ENCODE measurements at places on chromosomes 5 and 9. TPM values are rescaled to one million over a fixed set of nuclear protein-coding genes. Genes with fewer than 3 reads are reported as not detected.

The OBP2B gene
- total RNA-seq, result not detected

The CDC20B gene
- 0.13 TPM for total RNA-seq

The PCDHGA7 gene
- total RNA-seq, result 2.0 TPM

The OTP gene
- total RNA-seq, result not detected

The CLK4 gene
- total RNA-seq, result 28.1 TPM

The RANBP17 gene
- 8.0 TPM for total RNA-seq

The OCLN gene
- 13.4 TPM for total RNA-seq

The KLF4 gene
- 0.80 TPM for total RNA-seq

The NR6A1 gene
- total RNA-seq, result 1.2 TPM

The FGFR4 gene
- total RNA-seq, result 4.2 TPM

The TCERG1 gene
- total RNA-seq, result 132 TPM

The GPR21 gene
- 1.8 TPM for total RNA-seq

The P4HA2 gene
- 39.1 TPM for total RNA-seq

The SNCAIP gene
- total RNA-seq, result 23.0 TPM

The GABRA6 gene
- total RNA-seq, result 0.66 TPM

The C5orf58 gene
- not detected for total RNA-seq

The LRRC70 gene
- total RNA-seq, result 45.2 TPM

The AUH gene
- 10.1 TPM for total RNA-seq

The CD14 gene
- total RNA-seq, result 0.40 TPM

The WHRN gene
- total RNA-seq, result 0.22 TPM

The ELL2 gene
- 43.5 TPM for total RNA-seq

The RGS7BP gene
- total RNA-seq, result 16.2 TPM

The EQTN gene
- total RNA-seq, result not detected

The DBN1 gene
- 204 TPM for total RNA-seq

The ENHO gene
- total RNA-seq, result 0.22 TPM

The STK32A gene
- not detected for total RNA-seq

The SURF6 gene
- 11.3 TPM for total RNA-seq

The PGM5 gene
- total RNA-seq, result 0.93 TPM

The NPDC1 gene
- total RNA-seq, result 47.4 TPM

The TLR4 gene
- total RNA-seq, result 139 TPM

The NPR2 gene
- 17.1 TPM for total RNA-seq

The PLAC8L1 gene
- total RNA-seq, result not detected

The SLC36A3 gene
- total RNA-seq, result not detected

The PSD2 gene
- total RNA-seq, result not detected

The KCNV2 gene
- not detected for total RNA-seq

The PAPPA gene
- total RNA-seq, result 0.13 TPM

The GTF3C4 gene
- total RNA-seq, result 37.0 TPM

The PCDHA4 gene
- 0.22 TPM for total RNA-seq

The SLC1A1 gene
- 27.1 TPM for total RNA-seq

The PRR7 gene
- 8.9 TPM for total RNA-seq

The ORM2 gene
- total RNA-seq, result not detected

The IFNB1 gene
- total RNA-seq, result not detected

The PCA3 gene
- total RNA-seq, result 2.2 TPM

The CBY3 gene
- not detected for total RNA-seq

The TMEM174 gene
- total RNA-seq, result not detected

Data from thoracic aorta endothelial cell (primary cell).